Kidney capillary endothelial cell (primary cell): ENCODE measurements at places on chromosomes 2 and 18.

- DNase-seq: no peak
Measured at GRCh38 chr2:7375901-7376300, 458.7 kb downstream of the RNF144A start.

- DNase-seq: no peak
Measured at GRCh38 chr2:205642599-205643356, 39.5 kb upstream of the NRP2 start.

- DNase-seq: no peak
Measured at GRCh38 chr2:230677201-230677946, 35.3 kb upstream of the CAB39 start.

DNA sequence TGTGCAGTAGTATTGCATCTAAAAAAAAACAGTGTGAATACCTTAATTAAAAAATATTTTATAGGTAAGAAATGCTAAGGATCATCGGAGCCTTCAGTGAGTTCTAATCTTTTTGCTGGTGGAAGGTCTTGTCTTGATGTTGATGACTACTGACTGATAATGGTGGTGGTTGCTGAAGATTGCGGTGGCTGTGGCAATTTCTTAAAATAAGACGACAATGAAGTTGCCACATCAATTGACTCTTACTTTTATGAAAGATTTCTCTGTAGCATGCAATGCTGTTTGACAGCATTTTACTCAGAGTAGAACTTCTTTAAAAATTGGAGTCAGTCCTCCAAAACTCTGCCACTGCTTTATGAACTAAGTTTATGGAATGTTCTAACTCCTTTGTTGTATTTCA is 36.2 kb downstream of the GLS start:
- no peak for DNase-seq

- DNase-seq: no peak
Measured at GRCh38 chr2:234308813-234309195, 188.1 kb downstream of the ARL4C start.

DNA sequence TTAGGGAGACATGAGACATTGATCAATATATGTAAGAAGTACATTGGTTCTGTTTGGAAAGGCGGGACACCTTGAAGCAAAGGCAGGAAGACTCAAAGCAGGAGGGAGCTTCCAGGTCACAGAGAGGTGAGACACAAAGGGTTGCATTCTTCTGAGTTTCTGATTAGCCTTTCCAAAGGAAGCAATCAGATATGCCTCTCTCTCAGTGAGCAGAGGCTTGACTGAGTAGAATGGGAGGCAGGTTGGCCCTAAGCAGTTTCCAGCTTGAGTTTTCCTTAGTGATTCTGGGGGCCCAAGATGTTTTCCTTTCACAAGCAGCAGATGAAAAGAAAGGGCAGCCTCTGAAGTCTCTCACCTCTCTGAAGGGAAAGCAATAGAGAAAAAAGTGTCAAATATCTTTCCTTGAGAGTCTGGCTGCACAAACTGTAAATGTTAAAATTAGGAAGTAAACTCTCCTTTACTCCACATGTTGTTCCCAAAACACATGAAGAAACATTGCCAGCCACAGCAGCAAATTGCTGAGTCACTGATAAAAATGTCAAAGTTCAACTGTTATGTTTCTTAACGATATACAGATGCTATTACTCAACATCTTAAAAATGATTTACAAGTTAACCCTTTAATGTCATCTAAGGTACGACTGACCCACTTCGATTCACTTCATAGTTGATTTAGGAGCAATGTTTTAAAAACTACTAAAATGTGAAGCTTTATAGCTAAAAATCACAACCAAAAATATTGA is 40.3 kb downstream of the CYB5A start:
- DNase-seq: no peak

- DNase-seq: no peak
Measured at GRCh38 chr2:127225186-127225960, 5.3 kb upstream of the CYP27C1 start.

DNA sequence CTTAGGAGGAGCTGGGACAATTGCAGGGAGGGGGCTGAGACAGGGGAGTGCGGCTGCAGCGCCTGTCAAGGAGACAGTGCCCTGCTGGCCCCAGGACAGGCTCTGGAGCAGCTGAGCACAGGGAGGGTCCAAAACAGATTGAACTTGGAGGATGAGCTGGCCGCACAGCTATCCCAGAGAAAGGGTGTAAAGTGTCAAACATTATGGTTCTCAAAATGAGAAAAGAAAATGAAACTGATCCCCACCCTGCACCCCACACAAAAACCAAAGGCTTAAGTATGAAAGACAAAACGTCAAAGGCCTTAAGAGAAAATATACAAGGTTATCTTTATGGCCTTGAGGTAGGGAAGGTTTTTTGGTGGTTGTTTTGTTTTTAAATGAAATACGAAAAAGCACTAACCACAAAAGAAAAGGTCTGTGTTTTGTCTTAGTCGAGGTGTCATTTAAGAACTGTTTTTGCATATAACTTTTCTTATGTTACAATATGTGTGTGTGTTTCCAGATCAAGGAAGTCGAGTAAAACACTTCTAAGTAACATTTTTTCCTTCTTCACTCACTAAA is 111.8 kb downstream of the HDAC4 start:
- DNase-seq: no peak

GRCh38 chr18:7663366-7664312 is 96.5 kb downstream of the PTPRM start:
- no peak for DNase-seq

- DNase-seq: no peak
Measured at GRCh38 chr18:21461460-21461859, 139.0 kb downstream of the ESCO1 start.

- no peak for DNase-seq
Measured at GRCh38 chr2:111918383-111918806, 20.0 kb downstream of the MERTK start.

DNA sequence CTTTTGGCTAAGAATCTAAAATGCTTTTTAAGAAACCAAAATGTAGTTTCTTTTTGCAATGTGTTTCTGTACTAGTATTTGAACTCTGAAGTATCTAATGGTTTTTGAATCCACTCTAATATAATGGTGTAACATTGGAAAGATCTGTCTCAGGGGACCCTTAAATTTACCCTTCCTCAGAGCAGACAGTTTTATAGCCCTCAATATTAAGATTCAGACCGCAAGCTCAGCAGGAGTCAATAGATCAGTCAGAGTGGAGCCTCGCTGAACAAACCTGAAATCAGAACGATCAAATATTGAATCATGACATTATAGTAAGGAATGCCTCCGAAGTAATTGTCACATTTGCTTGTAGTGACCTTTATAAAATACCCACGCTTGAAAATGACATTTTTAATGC is 18.3 kb downstream of the SGPP2 start:
- DNase-seq: no peak

- DNase-seq: no peak
Measured at GRCh38 chr2:212672186-212672585, 133.6 kb upstream of the ERBB4 start.

DNA sequence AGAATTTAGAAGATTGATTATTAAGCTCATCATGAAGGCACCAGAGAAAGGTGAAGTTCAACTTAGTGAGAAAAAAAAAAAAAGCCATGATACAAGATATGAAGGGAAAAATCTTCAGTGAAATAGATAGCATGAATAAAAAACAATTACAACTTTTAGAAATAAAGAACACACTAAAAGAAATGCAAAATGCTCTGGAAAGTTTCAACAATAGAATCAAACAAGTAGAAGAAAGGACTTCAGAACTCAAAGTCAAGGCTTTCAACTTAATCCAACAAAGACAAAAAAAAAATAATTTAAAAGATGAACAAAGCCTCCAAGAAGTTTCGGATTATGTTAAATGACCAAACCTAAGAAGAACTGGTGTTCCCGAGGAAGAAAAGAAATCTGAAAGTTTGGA is 105.5 kb downstream of the GRB14 start:
- DNase-seq: no peak
